ENCODE measurements at places on chromosomes 4 and X.

GRCh38 chr4:2818351-2818939 lies 25.2 kb upstream of the ADD1 start:
- DNase-seq = no peak

GRCh38 chr4:113024388-113024787 lies 25.1 kb upstream of the ANK2 start:
- DNase-seq = no peak

- no peak for DNase-seq
Measured at GRCh38 chr4:150547154-150547838, 34.7 kb upstream of the MAB21L2 start.

DNA sequence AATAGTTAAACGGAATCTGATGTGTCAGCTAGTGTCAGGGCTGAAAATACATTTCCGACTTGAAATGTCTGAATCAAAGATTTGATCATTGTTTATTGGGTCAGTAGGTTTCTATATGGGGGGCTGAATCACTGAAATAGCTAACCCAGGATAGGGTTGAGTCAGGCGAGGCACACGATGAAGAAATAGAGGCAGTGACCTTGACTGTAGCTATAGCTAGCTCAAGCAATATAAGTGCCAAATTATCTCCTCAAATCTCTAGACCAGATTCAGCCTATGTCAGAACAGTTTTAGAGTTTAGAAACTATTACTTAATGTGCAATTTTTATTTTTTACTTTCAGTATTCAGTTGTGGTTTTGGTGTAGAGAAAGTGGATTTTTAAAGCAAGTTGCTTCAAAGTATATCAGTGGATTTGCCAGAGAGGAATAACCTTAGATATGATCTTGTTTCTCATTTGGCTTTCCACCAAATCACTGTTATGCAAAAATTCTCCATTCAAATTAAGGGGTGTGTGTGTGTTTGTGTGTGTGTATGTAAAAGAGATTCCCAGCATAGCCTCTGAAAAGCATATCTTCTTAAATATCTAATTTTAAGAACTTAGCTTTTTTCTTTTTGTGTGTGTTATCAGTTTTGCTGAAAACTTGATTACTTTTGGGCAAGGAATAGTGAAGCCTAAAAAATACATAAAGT lies 100.3 kb upstream of the RPL34 start:
- DNase-seq = no peak

DNA sequence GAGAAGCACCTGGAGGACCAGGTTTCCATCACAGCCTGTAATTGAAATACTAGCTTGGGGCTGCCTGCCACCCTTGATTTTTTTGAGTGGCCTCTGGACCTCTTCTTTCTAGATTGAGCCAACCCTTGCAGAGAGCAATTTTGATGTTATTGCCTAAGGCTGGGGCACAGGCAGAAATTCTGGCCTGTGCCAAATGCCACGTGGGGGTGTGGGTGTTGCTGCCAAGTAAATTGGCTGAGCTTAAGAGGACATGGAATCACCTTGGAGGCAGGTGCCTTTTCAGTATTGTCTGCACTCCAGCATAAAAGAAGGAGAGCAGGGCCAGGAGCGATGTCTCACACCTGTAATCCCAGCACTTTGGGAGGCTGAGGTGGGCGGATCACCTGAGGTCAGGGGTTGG lies 286.1 kb upstream of the PRPS2 start:
- DNase-seq = no peak

DNA sequence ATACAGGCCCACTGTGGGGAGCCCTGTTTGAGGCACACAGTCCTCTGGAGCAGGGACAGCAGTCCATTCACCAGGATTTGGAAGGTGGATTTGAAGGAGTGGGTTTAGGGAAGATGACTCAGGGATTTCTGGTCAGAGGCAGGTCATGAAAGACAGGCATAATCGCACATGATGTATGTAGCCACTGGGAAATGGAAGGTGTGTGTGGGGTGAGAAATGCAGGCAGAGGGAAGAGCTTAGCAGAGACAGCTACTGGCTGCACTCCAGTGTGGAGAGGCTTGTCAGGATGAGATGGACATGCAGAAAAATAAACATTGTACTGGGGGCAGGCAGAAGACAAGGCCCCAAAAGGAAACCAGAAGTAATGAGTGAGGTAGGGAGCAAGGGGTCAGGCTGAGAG lies 85.2 kb upstream of the STS start:
- DNase-seq = no peak

DNA sequence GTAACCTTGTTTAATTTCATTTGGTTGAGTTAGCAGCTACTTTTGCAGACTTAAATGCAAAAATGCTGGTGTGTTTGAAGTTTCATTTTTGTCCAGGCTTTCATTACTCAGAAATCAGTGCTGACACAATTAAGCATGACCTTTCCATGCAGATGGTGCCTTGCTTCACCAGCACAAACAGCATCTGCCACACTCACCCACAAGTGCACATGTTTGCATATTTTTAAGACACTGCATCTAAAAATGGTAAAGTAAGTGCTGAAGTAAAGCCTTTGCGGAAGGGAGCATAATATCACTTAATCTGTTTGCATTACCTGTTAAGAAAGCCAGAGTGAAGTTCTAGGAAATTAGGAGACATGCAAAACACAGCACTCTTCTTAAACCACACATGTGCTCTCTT lies 7.3 kb upstream of the DAPP1 start:
- no peak for DNase-seq

- DNase-seq = no peak
Measured at GRCh38 chr4:148204171-148204570, 238.0 kb downstream of the NR3C2 start.

- DNase-seq = no peak
Measured at GRCh38 chrX:104253567-104254441, 929 bp downstream of the ESX1 start.

- DNase-seq = no peak
Measured at GRCh38 chr4:73978886-73979285, 2.9 kb downstream of the PF4 start.

GRCh38 chr4:75306506-75306905 lies 207.7 kb downstream of the RCHY1 start:
- no peak for DNase-seq

- DNase-seq = no peak
Measured at GRCh38 chr4:81499840-81500239, 28.1 kb upstream of the RASGEF1B start.

GRCh38 chr4:62360156-62360545 lies 1160.0 kb downstream of the ADGRL3 start:
- DNase-seq = no peak
